ENCODE measurements at places on chromosomes 2 and 18.
A peak's percentile ranks its signal among the peaks of the same experiment; 100 is the strongest.

DNA sequence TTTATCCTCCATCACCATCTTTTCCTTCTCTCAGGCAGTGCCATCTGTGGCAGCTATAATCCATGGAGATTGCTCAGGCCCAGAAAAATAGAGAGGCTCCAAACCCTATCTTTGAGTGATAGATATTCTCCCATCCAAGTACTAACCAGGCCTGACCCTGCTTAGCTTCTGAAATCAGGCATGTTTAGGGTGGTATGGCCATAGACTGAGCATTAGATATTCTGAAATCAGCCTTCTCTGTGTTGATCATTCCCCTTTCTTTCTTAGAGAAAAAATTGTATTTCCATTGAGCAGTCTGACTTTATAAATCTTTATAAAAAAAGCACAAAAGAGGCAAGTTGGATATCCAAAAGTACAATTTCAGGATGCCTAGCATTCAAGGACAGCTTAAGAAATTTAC is 131.5 kb upstream of the ACVR2A start:
- DNase-seq: no peak

- no peak for DNase-seq
Measured at GRCh38 chr2:237692601-237693290, 65.4 kb downstream of the LRRFIP1 start.

- peak; percentile 32 for DNase-seq
Measured at GRCh38 chr2:106159866-106160785, 34.0 kb downstream of the UXS1 start.

DNA sequence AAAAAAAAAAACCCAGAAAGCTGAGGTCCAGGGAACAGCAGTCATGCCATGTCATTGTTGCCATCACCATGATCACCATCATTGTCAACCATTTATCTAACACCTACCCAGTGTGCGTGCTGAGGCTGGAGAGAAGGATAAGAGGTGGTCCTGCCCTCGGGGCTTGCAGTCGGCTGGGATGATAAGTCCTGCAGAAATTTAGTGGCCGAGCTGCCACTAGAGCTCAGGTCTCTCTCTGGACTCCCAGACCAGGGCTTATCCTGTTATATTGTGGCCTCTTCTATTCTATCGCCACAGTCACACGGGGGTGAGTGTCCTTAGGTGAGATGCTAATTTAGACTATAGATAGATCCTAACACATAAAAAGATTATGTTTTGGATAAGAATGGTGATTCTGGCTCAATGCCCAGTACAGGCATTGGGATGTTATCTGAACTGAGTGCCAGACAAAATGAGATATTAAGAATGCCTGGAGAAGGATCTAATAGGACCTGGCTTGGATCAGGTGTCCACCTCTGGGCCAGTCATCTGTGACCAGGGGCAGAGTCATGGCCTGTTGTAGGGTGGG is 43.2 kb upstream of the YWHAQ start:
- DNase-seq: no peak

DNA sequence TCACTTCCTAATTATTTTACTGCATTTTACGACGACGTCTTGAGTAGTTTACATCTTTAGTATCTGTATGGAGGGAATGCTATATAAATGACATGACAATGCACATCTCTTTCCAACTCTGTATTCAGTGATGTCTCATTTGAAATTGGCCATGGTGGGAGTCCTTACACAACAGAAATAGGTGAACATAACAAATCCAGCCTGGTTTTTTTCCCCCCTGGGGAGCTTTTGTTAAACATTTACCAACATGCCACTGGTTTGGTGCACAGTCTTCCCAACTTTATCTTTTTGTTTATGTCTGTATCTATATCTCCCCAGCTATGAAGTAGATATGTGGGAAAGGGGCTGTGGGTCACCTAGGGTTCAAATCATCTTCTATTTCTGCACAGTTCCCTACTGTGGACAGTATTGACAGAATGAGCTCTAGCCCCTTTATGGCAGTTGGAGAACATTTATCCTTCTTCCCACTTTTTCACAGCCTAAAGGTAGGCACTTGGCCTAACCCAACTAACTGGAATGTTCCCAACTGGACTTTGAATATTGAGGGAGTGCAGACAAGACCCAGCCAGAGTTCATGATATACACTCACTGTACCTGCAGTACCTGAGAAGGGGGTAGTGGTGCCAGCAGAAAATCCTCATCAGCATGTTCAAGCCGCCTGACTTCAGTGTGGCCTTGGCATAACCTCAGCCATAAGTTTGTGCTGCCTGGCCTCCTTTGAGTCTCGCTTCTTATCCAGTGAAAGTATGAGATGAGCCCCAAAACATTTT is 5.7 kb upstream of the RTKN start:
- no peak for DNase-seq

DNA sequence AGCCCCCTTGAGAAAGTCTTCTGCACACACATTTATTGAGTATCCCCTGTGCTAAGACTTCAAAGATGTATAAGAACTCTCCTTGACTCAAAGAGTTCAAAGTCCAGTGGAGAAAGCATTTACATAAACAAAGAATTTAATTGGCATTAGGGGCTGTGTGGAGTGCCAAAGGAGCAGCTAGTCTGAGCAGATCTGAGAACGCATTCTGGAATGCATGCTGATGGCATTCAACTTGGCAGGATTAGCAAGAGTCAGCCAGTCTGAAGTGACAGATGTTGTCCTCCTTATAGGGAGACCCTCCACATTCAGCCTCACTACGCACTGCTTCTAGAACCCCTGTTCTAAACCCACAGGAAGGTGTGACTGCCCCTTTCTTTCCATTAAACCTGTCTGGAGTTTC is 191.5 kb downstream of the RAD51AP2 start:
- peak; percentile 16 for DNase-seq

- no peak for DNase-seq
Measured at GRCh38 chr2:190537765-190538164, 3.2 kb upstream of the NEMP2 start.

- DNase-seq: no peak
Measured at GRCh38 chr2:211367711-211368110, 811.3 kb downstream of the CPS1 start.

DNA sequence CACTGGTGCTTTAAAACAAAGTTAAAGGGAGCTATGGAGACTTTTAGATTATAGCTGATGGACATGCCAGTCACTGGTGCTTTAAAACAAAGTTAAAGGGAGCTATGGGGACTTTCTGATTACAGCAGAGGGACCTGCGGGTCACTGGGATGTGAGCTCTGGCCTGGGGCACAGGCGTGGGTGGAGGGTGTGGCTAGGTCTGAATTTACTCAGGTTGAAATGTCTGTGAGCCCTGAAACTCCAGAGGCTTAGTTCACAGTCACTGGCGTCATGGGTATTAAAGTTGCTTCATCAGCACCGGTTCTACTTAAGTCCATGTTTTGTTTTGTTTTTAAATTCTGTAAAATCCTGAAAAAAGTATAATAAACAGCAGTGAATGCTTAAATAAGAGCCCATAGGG is 49.0 kb upstream of the TMEM18 start:
- no peak for DNase-seq

- DNase-seq: no peak
Measured at GRCh38 chr2:128371248-128371630, 52.6 kb upstream of the HS6ST1 start.

DNA sequence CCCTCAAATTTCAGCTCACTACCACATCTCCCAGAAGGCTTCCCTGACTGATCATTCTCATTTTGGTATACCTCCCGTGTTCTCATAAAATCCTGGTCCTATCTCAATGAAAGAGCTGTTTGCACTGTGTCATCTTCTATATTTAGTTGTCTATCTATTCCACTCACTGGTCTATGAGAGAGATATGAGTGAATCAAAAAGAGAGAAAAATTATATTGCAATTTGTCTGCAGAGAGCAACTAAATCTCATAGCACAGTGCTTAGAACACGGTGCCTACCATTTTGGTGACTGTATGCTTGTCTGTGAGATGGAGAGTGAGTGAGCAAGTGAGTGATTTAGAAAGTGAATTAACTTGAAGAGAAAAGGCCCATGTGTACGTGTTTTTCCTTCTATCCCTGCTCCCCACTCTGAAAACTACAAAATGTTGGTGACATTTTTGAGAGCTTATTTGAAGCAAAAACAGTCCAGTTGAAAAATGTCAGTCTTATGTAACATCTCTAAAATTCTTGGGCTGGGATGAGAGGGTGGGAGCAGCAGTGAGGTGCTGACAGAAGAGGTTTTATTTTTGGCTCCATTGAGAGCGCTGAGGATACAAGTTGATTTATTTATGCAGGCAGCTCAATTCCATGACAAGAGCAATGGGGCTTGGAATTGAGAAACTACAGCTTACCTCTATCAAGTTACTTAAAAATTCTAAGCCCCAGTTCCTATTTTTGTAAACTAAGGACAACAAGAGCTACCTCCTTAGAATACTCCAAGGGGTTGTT is 373.5 kb upstream of the CHST9 start:
- no peak for DNase-seq

DNA sequence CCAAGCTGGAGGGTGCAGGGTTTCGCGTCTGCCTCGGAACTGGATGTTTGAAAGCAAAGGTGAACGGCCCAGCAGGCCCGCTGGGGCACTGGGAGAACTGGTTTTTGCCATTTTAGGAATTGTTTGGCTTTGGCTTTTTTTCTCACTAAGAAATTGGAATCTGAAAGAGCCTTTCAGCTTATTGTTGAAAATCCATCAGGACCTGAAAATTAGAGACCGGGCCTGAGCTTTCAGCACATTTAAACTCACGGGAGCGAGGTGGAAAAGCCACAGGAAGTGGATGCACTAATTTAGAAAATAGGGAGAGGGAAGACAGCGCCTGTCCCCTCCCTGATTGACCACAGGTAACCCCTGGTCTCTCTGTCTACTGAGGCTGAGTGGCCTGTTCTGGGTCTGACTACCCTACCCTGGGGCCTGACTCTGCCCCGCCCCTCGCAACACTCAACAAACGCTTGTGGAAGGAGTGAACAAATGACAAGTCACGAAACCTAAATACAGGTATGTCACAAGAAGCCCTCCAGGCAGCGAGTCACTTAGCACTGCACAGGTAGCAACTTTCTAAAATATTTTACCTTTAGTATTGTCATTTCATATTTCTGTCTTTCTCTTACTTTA is 100.3 kb upstream of the MBOAT2 start:
- DNase-seq: no peak

- no peak for DNase-seq
Measured at GRCh38 chr2:18369760-18370159, 190.7 kb downstream of the RDH14 start.

DNA sequence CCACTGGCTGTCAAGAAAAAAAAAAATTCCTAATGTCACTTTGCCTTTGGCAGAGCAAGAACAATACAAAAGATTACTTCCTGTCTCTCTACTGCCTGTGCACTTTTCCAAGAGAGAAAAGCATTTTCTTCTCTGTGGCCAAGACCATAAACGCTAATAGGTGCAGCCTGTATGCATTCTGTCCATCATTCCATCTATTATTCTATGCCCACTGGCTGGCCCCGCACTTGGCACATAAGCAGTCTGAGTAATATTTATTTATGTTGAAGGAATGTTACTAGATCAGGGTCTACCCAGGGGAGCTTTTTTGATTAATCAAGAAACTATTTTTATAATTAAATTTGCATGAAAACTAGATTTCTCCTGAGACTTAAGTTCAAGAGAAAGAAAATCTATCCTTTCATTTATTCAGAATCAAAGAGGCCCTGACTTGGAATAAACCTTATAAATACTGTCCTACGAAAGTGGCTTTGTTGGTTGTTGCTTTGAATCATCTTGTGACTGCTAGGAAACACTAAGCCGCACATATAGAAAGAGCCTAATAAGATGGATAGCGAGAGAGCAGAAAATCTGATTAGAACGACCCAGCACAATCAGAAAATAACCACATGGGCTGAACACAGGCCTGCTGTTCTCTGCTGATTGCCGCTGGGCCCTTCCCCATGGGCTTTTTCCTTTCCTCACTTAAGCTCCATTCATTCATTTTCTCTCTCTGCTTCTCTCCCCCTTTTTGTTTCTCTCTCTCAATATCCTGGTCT is 59.4 kb downstream of the MMADHC start:
- no peak for DNase-seq

GRCh38 chr2:70705160-70705850 is 62.7 kb downstream of the ADD2 start:
- DNase-seq: no peak

Measured in lung (tissue), 17 donors.